ENCODE measurements at places on chromosomes 7 and 10.

DNA sequence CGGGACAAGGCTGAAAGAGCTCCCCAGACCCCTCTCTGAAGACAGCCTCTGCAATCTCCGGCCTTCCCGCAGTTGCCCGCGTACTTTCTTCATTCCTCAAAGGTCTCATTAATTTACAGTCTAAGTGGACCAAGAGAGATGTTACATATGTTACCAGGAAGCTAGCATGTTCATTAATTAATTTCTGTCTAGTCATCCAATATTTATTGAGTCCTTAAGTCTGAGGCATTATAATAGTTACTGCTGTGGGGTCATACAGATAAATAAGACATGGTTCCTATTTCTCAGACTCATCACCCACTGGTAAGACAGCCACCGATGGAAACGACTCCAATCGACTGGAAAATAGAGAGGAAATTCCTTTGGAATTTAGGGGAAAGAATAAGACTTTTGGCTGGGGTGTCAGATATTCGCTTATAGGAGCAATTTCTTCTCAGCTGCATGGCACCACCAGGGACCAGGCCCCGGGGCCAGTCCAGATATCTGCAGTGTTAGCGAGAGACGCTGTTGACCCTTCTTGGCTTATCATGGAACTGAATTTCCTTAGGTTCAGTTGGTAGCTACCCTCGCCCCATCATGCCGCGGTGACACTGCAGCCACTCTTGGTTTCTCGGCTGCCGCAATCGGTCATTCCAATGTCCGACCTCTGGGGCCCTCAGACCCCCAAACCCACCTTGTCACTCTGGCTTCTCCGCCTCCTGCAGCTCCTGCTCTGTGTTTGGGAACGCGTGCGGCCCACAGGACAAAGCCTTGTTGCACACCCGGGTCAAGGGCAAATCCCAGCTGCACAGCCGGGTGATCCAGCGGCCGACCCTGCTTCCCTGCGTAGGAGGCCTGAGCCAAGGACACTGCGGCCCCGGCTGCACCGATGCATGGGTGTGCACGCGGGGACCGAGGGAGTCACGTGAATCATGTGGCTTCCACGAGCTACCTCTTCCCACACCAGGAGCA lies 383.2 kb downstream of the DNAJB6 start:
- DNase-seq = no peak

DNA sequence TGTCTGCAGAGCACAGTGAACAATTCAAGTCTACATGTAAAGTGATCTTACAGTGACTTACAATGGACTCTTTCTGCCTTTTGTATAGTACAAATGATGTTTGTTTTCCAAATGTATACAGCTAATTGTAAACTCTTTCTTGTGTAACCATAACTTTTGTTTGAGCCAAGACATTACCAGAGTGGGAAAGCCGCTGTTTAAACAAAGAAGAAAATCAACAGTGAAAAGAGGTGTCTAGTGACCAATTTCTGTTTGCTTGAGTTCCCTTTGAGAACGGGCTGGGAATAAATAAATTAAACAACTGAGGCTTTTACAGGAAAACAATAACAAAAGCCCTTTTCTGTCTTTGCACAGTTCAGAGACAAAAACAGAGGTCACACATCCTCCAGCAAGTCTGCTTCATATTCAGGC lies 1163.4 kb downstream of the CNTNAP2 start:
- no peak for DNase-seq

GRCh38 chr10:109029870-109030269 lies 893.4 kb downstream of the XPNPEP1 start:
- no peak for DNase-seq

- no peak for DNase-seq
Measured at GRCh38 chr10:130750441-130750840, 561.1 kb downstream of the TCERG1L start.

DNA sequence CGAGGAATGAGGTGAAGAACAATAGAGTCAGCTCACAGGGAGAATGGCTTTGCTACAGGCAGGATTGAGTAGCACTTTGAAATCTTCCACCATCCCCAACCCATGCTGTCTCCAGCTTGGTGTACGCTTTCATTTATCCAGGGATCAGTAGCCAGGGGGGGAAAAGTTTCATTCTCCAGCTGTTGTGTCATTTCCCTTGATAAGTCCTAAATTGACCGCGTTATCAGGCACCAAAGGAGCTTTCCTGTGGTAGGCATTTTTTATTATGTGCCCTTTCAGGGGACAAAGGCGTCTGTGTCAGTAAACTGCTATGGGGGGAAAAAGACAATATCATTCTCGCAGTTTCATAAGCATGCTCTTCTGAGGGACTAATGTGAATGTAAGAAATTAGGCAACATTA lies 106.6 kb upstream of the YAE1 start:
- DNase-seq = no peak

DNA sequence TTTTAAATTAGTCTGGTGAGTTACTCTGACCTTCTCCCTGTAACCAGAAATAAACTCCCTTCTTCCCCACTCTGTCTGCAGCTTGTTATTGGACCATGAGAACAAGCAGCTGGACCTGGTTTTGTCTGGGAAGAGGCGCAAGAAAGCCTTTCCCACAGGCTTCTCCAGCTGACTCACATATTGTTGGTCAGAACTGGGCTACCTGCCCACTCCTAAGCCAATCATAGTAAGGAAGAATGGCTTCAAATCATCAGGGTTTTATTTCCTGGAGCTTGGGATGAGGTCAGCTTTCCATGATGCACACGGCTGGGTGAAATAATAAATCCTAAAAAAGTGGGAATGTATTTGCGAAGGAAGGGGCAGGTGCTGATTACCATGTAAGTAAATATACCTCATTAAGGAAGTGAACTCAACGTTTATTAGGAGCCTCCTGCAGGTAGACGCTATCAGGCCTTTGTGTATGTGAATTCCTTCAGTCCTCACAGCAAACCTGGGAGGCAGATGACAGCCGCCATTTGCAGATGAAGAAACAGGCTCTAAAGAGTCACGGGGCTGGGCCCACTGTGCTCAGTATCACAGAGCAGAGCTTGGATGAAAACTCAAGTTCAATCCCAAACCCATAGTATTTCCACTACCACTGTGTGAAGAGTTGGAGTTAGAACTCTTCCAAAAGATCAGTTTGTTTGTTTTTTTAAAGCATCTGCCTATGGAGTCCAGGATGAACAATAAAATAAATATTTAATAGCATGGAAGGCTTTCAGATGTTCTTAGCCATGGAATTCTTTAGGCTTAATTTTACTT lies 32.8 kb downstream of the IL15RA start:
- peak; percentile 100 for DNase-seq

GRCh38 chr7:147415991-147416390 lies 1174.6 kb upstream of the C7orf33 start:
- no peak for DNase-seq

GRCh38 chr7:143495851-143496250 lies 18.2 kb downstream of the TAS2R41 start:
- no peak for DNase-seq

DNA sequence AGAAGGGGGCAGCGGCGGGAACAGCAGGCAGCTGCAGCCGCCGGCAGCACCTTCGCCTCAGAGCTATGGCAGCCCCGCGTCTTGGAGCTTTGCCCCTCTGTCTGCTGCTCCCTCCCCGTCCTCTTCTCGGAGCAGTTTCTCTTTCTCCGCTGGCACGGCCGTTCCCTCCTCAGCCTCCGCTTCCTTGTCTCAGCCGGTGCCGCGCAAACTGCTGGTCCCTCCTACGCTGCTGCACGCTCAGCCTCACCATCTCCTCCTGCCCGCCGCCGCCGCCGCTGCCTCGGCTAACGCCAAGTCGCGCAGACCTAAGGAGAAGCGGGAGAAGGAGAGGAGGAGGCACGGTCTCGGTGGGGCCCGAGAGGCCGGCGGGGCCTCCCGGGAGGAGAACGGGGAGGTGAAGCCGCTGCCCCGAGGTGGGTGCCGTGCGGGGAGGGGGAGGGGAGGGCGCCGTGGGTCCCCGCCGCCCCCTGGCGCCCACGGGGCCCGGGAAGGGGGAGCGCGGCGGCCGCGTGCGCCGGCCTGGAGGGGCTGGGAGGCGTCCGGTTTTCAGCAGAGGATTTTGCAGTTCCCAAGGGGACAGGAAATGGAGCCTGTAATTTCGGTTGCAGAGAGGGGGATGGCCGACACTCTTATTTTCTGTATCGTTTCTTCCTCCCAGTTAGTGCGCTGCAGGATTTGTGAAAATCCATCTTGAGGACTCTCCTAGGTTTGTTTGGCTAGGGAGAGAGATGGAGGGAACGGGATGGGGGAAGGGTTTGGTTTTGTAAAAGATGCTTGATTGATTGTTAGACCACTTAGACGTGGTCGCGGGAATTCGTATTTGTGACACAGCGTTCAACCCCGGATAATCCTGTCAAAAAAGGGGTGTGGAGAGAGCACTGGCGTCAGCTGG lies 630 bp downstream of the RSBN1L start:
- no peak for DNase-seq

GRCh38 chr7:33775790-33776189 lies 129.5 kb upstream of the BMPER start:
- DNase-seq = no peak

- no peak for DNase-seq
Measured at GRCh38 chr10:127649642-127650041, 87.3 kb upstream of the FOXI2 start.

- DNase-seq = no peak
Measured at GRCh38 chr7:7895754-7896153, 72.8 kb upstream of the GLCCI1 start.

GRCh38 chr10:88154596-88155250 lies 291.3 kb downstream of the PTEN start:
- DNase-seq = no peak

GRCh38 chr10:117757086-117757720 lies 214.7 kb downstream of the EMX2 start:
- peak; percentile 10 for DNase-seq

DNA sequence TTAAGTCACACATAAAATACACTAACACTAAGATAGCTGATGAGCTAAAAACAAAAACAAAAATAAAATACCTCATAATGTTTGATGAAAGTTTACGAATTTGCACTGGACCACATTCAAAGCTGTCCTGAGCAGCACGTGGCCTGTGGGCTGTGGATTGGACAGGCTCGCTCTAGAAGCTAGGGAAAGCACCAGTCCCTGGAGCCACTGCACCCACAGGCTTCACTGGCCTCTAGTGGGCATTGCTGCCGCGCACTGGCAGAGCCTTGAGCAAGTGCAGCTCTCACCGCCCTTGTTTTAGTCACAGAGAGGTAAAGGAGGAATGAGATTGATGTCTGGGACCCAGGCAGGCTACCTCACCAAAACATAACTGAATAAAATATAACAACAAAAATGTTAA lies 67.6 kb downstream of the PAX2 start:
- no peak for DNase-seq

GRCh38 chr10:23280419-23281043 lies 64.1 kb downstream of the C10orf67 start:
- no peak for DNase-seq

DNA sequence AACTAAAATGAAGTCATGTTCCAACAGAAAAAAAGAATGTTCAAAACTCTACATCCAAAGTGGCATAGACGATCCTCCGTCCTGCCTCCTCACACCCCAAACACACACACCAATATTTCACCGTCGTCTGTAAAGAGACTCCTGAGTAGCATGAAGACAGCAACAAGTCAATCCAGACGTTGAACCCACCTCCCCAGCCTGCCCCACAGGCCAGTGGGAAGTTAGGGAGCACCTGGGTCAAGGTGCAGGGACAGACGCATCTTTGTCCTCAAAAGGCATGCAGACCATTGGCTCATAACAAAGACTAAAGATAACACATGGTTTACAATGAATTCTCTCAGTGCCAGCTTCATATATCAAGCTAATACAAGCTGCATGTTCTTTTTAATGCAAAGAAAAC lies 396.5 kb downstream of the TCERG1L start:
- DNase-seq = no peak

GRCh38 chr7:381211-382042 lies 91.5 kb downstream of the FOXL3 start:
- DNase-seq = no peak

DNA sequence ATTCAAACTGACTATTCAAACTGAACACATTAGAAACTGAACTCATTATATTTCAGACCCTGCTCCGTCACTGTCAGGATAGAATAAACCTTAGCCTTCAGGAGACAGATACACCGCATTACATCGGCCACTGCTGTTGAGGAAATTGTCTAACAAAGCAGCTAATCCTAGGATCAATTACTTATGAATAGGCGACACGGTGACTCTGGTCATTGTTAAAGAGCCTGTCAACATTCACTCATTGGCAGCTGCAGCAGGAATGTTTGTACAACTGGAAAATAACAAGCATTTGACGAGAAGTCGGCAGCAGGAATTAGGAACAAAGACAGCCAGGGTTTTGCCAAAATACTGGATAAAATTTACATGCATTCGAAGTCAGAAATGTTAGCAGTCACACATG lies 112.0 kb upstream of the MKX start:
- DNase-seq = no peak

DNA sequence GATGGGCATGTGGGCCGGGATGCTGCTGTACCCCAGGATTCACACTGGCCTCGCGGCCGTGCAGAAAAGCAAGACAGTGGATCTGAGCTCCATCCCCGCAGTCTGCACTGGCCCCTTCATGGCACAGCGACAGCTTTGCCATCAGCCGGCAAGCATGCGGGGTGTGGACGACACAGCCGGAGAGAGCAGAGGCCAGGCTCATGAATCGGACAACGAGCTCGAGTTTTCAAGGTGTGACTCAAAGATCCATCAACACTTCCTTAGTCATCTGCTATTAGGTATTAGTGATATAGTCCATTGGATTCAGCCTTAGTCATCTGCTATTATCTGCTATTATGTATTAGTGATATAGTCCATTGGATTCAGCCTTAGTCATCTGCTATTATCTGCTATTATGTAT lies 254.7 kb downstream of the KLF6 start:
- no peak for DNase-seq

DNA sequence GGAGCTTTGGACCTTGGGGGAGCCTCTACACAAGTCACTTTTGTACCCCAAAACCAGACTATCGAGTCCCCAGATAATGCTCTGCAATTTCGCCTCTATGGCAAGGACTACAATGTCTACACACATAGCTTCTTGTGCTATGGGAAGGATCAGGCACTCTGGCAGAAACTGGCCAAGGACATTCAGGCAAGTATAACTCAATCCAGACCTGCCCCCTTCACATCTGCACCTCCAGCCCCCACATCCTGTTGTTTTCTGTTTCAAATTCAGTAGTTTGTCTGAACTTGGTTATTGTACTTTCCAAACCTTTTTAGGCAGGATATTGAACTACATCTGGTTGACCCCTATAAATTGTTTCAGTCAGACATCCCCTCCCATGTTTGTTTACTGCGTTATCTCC lies 62.4 kb upstream of the CC2D2B start:
- no peak for DNase-seq

GRCh38 chr7:134599371-134599770 lies 47.3 kb upstream of the BPGM start:
- DNase-seq = no peak
